CD4-positive, alpha-beta T cell (primary cell): ENCODE measurements at places on chromosomes 4 and X.

- no peak for DNase-seq
Observed at GRCh38 chr4:11801466-11802446, 373.1 kb upstream of the HS3ST1 start.

DNA sequence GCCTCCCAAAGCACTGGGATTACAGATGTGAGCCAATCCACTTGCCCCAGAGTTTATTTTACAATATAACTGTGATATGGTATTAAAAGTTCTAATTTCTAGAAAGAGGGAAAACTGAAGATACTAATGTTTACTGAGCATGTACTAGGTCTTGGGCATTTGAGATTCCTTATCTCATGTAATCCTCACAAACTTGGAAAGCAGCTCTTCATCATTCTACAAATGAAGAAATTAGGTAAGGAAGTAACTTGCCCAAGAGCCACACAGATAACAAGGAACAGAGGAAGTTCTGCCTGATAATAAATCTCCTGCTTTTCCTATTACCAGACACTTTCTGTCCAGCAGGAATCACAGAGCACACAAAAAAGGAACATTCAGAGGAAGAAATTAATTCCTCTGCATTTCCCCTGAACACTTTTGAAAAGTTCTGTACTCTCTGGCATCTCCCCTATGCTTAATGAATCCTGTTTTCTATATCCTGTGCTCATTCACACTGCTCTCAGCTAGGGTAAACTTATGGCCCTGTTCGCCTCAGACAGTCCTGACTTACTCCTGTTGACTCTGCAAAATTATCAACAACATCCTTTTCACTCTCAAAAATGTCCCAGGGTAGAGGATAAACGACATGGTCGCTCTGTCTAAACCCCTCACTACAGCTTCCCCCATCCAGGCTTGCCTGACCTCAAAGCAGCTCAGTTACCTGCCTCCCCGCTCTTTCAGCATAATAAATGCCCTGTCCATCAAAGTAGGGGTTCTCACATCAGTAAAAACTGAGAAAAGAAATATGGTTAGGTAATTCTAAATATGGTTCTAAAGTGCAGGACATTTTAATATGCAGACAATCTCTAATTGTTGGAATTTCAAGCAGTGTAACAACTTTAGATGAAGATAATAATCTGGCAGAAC lies 13.6 kb downstream of the SH3RF1 start:
- DNase-seq = no peak

DNA sequence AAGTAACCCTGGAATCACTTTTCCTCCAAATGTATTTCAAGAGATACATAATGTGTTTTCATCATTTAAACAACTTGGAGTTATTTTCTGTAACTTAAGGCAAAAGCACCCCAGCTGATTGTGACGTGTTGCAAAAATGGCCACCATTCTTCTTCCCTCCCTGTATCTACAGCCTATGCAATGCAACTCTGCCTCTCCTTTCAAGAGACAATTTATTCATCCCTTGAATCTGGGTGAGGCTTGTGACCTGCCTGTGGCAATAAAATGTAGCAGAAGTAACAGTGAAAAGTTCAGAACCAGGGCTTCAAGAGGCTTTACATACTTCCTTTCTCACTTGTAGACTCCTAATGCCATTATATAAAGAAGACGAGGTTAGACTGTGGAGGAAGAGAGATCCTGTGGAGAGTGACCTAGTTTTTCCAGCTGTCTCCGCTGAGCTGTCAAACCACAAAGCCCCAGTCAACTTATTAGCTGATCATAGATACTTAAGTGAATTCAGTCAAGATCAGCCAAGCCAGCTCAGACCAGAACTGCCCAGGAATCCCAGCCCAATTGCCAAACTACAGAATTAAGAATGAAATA lies 81.0 kb upstream of the KLF3 start:
- no peak for DNase-seq

DNA sequence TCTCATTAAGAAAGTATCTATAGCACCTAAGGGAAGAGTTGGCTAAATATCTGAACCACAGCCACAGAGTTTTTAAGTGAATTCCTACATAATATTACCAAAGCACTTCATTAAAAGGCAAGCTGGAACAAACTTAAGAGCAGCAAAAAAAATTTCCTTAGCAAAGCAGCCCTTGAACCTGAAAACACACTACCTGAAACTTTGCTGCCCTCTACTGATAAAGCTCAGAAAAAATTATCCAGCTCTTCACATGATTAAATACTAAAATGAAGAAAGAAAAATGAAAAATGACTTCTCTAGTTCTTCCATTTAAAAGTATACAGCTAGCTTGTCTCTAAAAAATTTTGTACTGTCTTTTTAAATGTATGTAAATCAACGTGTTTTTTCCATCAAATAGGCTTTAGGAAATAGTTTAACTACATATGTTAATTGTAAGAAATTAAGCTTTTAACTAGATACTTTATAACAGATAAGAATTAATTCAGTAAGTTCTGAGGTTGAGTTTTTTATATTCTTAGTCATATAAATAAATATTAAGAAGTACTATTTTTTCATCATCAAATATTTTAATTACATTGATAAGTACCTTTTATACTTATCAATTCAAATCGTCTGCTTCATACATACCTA lies 156.1 kb downstream of the STPG2 start:
- DNase-seq = no peak

DNA sequence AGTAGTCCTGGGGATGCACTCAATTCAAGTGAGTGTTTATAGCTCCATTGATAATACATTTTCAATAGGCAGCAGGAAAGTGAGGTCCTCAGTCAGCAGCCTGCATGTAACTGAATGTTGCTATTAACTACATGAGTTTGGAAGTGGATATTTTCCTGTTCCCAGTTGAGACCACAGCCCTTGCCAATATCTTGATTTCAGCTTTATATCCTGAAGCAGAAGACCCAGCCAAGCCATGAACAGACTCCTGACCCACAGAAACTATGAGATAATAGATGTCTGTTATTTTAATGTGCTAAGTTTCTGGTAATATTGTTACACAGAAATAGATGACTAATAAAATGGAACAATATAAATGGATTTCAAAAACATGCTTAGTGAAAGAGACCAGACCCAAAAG lies 63.7 kb downstream of the VSIG4 start:
- DNase-seq = no peak

DNA sequence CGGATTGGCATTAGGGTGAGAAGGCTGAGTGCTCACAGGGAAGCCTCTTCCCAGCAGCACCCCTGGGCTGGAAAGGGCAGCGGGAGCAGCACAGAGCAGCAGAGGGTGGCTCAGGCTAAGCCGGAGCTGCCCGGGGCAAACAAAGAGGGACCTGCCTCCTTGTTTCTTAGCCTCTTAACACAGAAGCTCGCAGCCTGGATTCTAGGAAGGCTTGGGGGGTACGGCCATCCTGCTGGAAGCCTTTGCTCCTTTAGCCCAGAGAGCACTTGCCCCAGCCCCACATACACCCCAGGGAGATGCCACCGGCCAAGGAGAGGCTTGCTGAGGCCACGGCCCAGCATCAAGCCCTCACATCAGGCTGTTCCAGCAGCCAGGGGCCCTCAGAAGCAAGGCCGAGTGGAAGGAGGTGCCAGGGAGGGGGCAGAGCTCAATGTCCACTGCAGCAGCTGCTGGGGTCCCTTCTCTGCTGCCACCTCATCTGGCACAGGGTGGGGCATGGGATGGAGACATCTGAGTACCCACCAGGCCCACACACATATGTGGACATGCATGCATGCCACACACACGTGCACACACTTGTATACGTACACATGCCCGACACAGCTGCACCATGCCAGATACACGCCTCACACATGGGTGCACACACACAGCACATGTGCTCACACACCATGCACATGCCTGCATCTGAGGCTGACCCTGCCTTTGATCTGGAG lies 20.3 kb upstream of the SPON2 start:
- DNase-seq = no peak

DNA sequence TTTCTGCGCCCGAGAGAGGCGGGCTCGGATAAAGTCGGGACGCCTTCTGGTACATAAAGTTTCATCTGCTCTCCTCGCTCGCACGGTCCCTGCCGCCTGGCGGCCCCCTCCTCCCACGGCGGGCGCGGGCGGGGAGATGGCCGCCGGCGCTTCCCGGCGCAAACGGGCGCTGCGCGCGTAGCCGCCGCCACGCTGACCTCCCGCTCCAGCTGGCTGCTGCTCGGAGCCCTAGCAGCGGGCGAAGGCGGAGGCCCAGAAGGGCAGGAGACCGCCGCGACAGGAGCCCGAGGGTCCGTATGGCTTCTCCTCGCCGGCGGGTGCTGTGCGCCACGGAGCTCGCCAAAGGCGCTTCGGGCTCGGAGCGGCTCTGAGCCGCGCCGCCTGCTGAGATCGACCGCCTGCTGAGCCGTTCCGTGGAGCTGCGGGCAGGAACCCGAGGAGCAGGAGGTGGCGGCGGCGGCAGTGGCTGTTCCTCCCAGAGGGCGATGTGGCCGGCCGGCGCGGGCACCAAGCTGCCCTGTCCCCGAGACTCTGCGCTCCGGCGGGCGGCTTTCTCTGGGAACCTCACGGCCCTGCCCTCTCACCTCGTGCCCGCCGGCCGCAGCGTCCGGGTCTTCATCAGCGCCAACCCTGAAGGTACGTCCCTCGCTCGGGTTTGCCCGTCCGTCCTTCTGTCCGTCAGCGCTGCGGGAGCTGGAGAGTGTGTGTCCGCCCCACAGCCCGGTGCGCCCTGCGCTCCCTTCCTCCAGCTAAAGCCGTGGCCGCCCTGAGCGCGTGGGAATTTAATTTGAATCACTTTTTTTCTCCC lies at the start of gene NWD2:
TSS of gene NWD2 (plus strand) at position 161 of the 808 bp plus-strand sequence. CDS start at position 486, 325 bp downstream.
- no peak for DNase-seq
